Liver (tissue), 10 donors: ENCODE measurements at places on chromosomes 13 and 19.

DNA sequence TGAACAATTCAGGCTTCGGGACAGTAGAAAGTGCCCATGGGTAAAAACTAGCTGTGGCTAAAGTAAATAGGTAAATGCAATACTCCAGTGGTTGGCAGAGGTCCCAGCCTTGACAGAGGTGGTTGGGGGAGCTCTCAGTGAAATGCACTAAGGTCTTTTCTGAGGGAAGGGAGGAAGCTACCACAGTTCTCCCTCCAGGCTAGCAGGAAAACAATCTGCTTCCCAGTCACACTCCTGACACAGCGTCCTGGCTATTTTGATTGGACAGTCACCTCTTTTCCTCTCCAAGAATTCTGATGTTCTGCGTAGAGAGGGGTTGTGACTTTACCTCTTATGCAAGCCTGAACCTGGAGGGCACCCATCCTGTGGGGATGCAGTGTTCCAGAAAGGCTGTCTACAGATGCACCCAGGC is 128.7 kb downstream of the CYSLTR2 start:
- no peak overlapping the region for H3K4me3 ChIP-seq
- H3K4me1 ChIP-seq = peaks cover 10% of the 10 kb centered on the region
- H3K27me3 ChIP-seq = no peaks in the 10 kb centered on the region

DNA sequence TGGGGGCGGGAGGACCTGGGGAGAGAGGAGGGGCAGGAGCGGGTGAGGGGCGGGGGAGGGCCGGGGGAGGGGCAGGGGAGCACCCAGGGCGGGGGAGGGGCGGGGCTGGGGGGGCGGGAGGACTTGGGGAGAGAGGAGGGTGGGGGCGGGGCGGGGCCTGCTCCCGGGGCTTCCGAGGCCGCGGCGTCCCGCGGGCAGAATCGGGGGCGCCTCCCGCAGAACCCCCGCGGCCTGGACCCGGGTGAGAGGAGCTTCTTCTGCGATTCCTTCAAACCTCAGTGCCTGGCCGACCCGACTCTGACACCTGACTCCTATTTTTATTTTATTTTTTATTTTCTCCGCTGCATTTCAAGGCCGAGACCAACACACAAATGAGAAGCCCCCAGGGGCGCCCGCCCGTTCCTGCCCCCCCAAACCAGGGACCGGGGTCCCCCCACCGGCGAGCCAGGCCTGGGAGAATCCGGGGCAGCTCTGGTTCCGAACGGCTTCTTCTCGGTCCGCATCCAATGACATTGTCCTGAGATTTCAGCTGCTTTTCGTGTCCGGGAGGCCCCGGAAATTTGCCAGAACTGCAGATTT is 470 bp upstream of the GRTP1 start:
- no peaks in the 10 kb centered on the region for H3K27me3 ChIP-seq
- no peak for DNase-seq
- no peaks in the 10 kb centered on the region for H3K4me1 ChIP-seq
- peak overlapping the region; percentile 2 for H3K4me3 ChIP-seq
- H3K36me3 ChIP-seq = peaks cover 2% of the 10 kb centered on the region
- H3K27ac ChIP-seq = peak overlapping the region; percentile 46

DNA sequence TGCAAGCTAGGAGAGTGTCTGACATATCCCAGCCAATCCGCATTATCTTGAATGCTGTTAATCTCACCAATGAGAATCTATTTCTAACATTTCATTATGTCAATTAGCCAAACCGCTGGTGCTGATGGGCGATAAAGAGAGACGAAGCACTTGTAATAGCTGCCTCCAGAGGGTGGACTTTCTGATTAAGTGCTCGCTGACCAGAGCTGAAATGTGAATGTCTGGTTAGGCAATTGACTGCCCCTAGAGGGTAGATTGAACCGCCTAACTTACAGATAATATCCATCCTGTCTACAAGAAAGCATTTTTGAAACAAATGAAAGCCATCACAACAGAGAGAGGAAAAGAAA is 552 bp upstream of the GRWD1 start:
- H3K36me3 ChIP-seq = peaks cover 16% of the 10 kb centered on the region
- no peaks in the 10 kb centered on the region for H3K27me3 ChIP-seq
- peaks cover 4% of the 10 kb centered on the region for H3K4me1 ChIP-seq
- peak overlapping the region; percentile 49 for H3K27ac ChIP-seq

DNA sequence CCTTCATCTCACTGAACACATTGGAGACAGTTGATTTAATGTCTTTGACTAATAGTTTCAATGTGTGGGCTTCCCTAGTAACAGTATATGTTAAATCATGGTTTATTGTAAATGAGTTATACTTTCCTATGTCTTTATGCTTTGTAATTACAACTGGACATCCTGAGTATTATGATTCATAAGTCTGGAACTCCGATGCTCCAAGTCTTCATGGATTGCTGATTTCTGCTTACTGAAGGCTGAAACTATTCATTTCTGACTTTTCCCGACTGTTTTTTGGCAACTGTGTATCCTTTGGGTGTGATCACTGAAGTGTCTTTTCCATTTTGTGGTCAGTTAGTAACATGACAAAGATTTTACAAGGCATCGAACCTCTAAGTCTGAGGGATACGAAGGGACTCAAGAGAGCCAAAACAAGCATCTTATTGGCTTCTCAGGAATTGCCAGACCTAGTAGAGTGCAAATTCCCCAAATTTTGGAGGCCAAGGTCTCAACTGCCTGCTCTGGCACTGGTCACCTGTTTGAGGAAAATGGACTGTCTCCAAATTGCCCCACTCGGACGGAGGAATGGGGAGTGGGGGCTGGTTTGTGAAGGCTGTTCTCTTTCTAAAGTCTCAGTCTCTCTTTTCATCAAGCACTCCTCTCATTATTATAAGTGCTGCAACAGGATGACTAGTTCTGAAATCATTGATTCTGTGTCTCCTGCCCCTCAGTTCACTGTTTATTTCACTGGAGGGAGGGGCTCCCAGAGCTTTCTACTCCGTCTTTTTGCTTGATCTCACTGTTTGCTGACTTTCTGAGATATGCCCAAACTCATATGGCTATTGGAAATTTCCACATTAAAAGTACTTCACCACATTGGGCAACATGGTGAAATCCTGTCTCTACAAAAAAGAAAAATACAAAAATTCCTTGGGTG is 20.2 kb upstream of the CD70 start:
- no peak overlapping the region for H3K4me3 ChIP-seq
- DNase-seq = no peak
- no peak overlapping the region for H3K27ac ChIP-seq

DNA sequence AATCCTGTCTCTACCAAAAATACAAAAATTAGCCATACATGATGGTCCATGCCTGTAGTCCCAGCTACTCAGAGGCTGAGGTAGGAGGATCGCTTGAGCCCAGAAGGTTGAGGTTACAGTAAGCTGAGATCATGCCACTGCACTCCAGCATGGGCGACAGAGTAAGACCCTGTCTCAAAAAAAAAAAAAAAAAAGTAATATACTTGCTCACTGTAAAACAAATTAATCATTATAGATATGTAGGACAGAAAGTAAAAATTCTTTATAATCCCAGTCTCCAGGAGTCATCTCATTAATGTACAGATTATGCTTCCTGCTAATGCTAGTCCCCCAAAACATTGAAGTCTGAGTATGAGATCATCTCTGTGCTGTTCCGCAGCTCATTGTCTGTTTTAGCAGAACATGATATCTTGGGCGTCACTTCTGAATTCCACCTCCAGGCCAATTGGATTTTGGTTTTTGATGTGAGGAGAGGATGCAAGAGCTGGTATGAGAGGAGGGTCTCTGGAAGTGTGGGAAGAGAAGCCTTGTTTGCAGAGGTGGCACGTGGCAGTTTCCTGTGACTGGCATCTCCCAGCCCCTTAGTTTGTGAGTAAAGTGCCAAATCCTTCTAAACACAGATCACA is 75.4 kb upstream of the NPAS1 start:
- peak overlapping the region; percentile 91 for H3K27ac ChIP-seq
- H3K4me3 ChIP-seq = no peak overlapping the region
- no peaks in the 10 kb centered on the region for H3K27me3 ChIP-seq
- DNase-seq = no peak

DNA sequence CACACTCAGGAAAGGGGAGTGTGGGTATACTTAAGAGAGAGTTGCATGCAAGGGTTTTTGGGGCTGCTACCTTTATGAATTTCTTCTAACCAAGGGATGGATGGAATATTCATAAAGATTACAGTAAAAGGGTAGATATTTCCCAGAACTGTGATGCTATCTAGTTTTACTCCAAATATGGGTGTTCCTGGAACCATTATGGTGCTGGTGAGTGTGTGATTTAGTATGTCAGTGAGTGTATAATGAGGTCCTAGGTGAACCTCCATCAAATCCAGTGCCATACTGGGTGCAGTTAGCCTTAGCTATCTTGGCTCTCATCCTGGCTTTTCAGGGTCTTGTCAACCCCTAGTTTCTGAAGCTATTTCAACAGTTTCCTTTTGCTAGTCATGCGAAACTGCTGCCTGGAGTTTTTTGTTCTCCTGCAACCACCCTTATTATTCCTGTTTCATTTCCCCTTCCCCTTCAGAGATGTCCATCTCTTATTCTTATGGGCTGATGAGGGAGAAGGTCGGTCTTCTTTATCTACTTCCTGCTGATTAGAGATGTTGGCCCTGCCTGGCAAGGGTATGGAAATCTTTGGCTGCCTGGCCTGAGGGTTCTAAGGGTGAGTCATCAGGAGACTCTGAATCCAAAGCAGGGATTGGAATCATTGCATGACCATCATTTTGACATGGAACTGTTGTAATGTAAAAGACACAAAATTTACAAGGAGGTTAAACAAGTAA is 202.3 kb downstream of the NBEA start:
- H3K4me1 ChIP-seq = no peaks in the 10 kb centered on the region
- H3K27me3 ChIP-seq = no peaks in the 10 kb centered on the region
- H3K36me3 ChIP-seq = no peaks in the 10 kb centered on the region
- H3K4me3 ChIP-seq = no peak overlapping the region
- DNase-seq = no peak
